Left ventricle myocardium inferior (tissue), 1 donor: ENCODE measurements at places on chromosomes 2 and 18.

GRCh38 chr2:239412905-239413603 lies 12.2 kb upstream of the HDAC4 start:
- DNase-seq = no peak

- DNase-seq = no peak
These were observed 118.9 kb upstream of the CTNNA2 start for GRCh38 chr2:79393806-79394484.

- DNase-seq = no peak
These were observed 4.7 kb upstream of the STAT1 start for GRCh38 chr2:191018643-191019119.

- no peak for DNase-seq
These were observed 25.7 kb downstream of the DHX57 start for GRCh38 chr2:38850045-38850444.

DNA sequence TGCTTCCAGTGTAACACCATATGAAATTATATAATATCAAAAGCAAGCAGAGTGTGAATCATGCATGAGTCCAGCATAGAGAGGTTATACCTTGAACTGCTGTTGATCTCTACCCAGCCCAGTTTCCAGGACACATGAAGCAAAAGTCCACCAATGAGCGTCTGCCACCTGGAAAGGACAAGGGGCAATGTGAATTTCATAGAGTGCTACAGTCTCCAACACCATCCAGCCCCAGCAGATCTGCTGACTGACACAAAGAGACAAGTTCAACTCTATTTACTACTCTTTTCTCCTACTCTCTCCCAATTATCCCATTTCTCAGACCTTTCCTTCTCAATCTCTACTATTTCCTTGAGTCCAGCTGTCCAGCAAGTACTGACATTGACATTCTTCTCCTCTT lies 31.8 kb upstream of the RIOK3 start:
- no peak for DNase-seq

- DNase-seq = no peak
These were observed 23.4 kb downstream of the BCL11A start for GRCh38 chr2:60529785-60530627.

GRCh38 chr2:24793761-24794435 lies 673 bp downstream of the CENPO start:
- DNase-seq = no peak

DNA sequence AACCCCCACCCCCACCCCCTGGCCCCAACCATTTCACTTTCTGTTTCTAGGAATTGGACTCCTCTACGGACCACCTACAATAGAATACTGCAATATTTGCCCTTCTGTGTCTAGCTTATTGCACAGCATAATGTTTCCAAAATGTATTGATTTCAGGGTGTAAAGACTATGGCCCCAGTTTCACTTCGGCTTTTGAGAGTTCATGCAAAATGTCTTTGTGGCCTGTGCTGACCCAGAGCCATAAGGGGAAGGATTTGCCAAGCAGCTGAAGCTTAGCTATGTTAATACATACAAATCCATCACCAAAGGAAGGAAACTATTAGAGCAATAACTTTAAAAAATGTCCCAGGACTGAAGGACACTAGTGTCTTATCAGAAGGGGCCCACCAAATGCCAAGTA lies 11.2 kb upstream of the ATP9B start:
- DNase-seq = no peak

- DNase-seq = no peak
These were observed 43.3 kb upstream of the LDLRAD4 start for GRCh38 chr18:13175266-13175665.

DNA sequence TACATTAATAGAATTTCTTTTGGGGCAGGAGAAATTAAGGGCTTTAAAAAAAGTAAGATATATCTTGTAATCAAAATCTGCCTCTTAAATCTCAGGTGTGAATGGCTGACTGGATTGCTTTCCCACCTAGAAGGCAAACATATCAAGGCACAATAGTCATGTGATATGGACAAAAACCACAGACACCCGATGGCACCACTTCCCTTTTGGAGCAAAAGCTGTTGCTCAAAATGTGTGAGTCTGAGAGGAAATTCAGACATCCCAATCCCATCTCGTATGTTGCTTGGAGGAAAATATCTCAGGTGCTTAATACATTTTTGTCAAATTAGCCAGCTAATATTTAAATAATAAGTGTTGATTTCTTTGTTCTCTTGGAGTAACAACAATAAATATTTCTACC lies 120.7 kb downstream of the KCNF1 start:
- DNase-seq = no peak
